ENCODE measurements at places on chromosomes 3 and 15.

- DNase-seq, result peak; percentile 75
These were observed 31.8 kb downstream of the IQGAP1 start for GRCh38 chr15:90419738-90420406.

- no peak for DNase-seq
These were observed 49.5 kb downstream of the GLDN start for GRCh38 chr15:51390966-51391422.

- no peak for DNase-seq
These were observed 54.8 kb downstream of the ZNF609 start for GRCh38 chr15:64515196-64515595.

DNA sequence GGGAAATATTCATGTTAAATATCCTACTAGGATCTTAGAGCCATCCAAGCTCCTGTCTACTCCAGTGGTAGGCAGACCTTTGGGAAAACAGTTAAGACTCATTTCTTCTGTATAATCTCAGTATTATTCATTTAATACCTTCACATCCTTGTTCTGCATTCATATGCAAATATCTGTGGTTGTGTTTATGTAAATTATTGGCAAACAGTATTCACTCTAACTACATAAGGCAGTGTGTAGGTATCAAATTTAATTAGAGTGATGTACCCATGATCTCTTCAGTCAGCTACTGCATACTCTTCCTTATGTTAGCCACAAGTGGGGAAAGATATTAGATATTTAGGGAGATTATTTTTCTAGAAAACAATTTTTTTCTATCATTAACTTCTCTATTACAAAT, 200.8 kb upstream of the SLC2A2 start:
- DNase-seq, result no peak

DNA sequence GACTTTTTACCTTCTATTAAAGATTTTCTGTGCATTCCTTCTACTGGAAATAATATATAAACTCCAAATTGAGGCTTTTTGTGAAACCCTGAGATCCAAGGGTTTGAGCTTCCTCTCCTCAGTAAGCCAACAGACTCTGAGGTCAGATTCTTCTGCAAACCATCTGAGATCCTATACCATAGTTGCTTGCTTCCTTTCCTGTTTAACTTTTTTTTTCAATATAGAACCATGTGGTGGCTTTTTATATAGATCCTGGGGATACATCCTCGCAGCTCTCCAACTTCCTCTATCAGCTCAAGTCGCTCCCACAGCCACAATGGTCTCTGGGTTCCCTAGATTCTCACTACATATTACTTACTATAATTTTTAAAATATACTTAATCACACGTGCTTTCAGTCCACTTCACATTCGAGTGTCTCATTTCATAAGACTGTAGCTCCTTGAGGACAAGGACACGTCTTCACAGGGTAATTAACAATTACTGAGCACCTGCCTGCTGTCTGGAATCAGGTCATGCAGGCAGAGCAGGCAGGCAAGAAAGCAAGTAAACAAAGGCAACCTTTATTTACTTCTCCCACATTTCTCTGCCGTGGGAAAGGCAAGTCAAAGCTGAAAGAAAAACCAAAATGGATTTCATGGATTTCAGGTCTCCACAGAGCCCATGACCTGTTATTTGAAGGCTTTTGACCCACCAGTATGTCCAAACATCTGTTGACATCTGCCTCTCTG, 941.5 kb downstream of the FHIT start:
- DNase-seq, result no peak

GRCh38 chr3:69439643-69440270, 53.9 kb upstream of the FRMD4B start:
- peak; percentile 45 for DNase-seq

GRCh38 chr3:186592682-186593081, 20.2 kb upstream of the AHSG start:
- DNase-seq, result no peak

- no peak for DNase-seq
These were observed 163.0 kb upstream of the SLC2A2 start for GRCh38 chr3:171189394-171190080.

DNA sequence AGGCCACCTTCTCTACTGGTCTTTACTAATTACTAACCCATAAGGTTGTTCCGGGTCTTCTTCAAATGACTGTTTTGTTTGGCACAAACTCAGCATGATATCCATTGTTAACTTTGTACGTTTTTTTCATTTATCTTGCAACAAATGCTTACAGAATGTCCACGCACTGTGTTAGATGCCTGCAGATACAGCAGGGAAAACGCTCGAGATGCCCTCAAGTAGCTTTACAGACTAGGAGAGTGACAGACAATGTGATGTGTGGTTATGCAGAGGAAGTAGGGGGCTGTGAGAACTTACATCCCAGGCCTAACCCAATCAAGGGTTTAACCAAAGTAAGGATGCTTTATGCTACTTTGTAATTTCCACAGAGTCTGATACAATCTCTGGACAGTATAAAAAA, 949 bp upstream of the RFC4 start:
- DNase-seq, result no peak
